ENCODE measurements at places on chromosomes 5 and 9. TPM values are rescaled to one million over a fixed set of nuclear protein-coding genes. Genes with fewer than 3 reads are reported as not detected.

The PCDHB11 gene
- total RNA-seq = 0.07 TPM

The POU5F2 gene
- 0.02 TPM for total RNA-seq

The NFIB gene
- total RNA-seq = 10.0 TPM

The SPINK4 gene
- total RNA-seq = not detected

The TAF1L gene
- not detected for total RNA-seq

The GFI1B gene
- 0.09 TPM for total RNA-seq

The RPS14 gene
- 2,965 TPM for total RNA-seq

The IFNK gene
- total RNA-seq = not detected

The C9orf153 gene
- total RNA-seq = 0.34 TPM

The FGFR4 gene
- total RNA-seq = 24.2 TPM

The ANKDD1B gene
- 0.09 TPM for total RNA-seq

The TCERG1 gene
- total RNA-seq = 42.3 TPM

The IL13 gene
- not detected for total RNA-seq

The ADAMTS16 gene
- 1.4 TPM for total RNA-seq

The DOCK2 gene
- total RNA-seq = 3.1 TPM

The FBXO4 gene
- total RNA-seq = 7.7 TPM

The PCDHB10 gene
- total RNA-seq = 0.06 TPM

The MAST4 gene
- total RNA-seq = 1.7 TPM

The HMGXB3 gene
- 31.3 TPM for total RNA-seq

The ENTREP1 gene
- 0.74 TPM for total RNA-seq

The SPINK7 gene
- total RNA-seq = not detected

The IL5 gene
- not detected for total RNA-seq

The LHX2 gene
- 4.1 TPM for total RNA-seq

The PTGER4 gene
- 7.5 TPM for total RNA-seq

The WDR38 gene
- 0.14 TPM for total RNA-seq

The GAS1 gene
- total RNA-seq = 0.09 TPM

The MPDZ gene
- total RNA-seq = 9.9 TPM

The PCDHGB1 gene
- 1.9 TPM for total RNA-seq

The LCN1 gene
- 0.26 TPM for total RNA-seq

The HRCT1 gene
- 0.34 TPM for total RNA-seq

The P4HA2 gene
- total RNA-seq = 46.7 TPM

The TLX3 gene
- total RNA-seq = not detected

The DMRT3 gene
- not detected for total RNA-seq

The SPEF2 gene
- total RNA-seq = 1.8 TPM

The MYORG gene
- 6.9 TPM for total RNA-seq

The SPATA9 gene
- total RNA-seq = 0.17 TPM

The ENC1 gene
- 4.4 TPM for total RNA-seq

The DND1 gene
- total RNA-seq = 0.60 TPM

The NDUFS4 gene
- total RNA-seq = 107 TPM

The CBY3 gene
- not detected for total RNA-seq

The NMUR2 gene
- total RNA-seq = 0.08 TPM

The KIF20A gene
- total RNA-seq = 41.8 TPM

The SH3PXD2B gene
- 16.2 TPM for total RNA-seq

The PCDHB14 gene
- total RNA-seq = 0.06 TPM

The CERT1 gene
- 18.6 TPM for total RNA-seq

The PCDHA12 gene
- total RNA-seq = 3.0 TPM
